ENCODE measurements at places on chromosomes 6 and 20.

GRCh38 chr6:81814370-81815076 is 62.0 kb upstream of the TENT5A start:
- DNase-seq = no peak

DNA sequence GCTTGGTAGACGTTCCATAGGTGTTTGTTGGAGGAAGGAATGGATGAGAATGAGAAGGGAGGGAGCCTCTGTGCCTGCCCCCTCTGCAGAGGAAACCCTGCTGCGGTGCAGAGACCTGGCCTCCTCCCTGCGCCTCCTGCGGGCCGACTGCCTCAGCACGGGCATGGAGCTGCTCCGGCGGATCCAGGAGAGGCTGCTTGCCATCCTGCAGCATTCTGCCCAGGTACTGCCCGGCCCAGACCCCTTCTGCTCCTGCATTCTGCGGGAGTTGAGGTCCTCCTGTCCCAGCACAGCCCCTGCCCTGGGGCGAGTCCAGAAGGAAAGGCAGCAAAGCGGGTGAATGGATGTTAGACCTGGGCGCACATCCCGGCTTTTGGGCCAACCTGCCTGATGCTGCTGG is 6.1 kb downstream of the DNPH1 start:
- DNase-seq = no peak

GRCh38 chr6:154239392-154239791 is 117.2 kb downstream of the IPCEF1 start:
- no peak for DNase-seq

GRCh38 chr20:44019638-44020335 is 105.1 kb downstream of the TOX2 start:
- no peak for DNase-seq

GRCh38 chr20:49344140-49344539 is 66.3 kb upstream of the ZNFX1 start:
- DNase-seq = no peak

GRCh38 chr6:47485491-47486135 is 8.0 kb downstream of the CD2AP start:
- DNase-seq = no peak

DNA sequence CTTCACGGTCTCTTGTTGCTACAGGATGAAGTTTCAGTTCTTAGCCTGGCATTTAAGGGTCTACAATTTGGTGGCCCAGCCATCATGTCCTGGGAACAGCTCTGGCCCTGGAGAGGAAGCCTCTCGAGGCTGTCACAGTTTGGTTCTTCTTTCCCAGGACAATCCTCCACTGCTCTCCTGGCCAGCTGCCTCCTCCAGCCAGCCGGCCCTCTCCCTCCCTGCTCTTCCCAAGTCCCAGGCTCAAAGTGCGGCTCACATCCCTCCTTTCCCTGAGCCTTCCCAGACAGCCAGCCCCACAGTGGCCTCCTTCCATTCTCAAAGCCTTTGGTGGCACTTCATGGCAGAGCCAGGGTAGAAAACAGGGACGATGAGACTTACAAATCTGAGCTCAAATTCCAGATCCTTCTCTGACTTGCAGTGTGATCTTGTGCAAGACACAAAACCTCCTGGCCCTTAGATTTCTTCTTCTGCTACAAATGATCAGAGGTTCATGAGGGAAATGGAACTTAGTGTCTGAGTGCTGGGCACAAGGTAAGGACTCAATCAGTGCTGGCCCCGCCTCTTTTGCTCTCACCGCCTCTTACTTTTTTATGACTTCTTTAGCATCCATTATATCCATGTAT is 223.8 kb upstream of the ECI2 start:
- DNase-seq = no peak

GRCh38 chr6:88519301-88520016 is 353.3 kb upstream of the CNR1 start:
- no peak for DNase-seq

DNA sequence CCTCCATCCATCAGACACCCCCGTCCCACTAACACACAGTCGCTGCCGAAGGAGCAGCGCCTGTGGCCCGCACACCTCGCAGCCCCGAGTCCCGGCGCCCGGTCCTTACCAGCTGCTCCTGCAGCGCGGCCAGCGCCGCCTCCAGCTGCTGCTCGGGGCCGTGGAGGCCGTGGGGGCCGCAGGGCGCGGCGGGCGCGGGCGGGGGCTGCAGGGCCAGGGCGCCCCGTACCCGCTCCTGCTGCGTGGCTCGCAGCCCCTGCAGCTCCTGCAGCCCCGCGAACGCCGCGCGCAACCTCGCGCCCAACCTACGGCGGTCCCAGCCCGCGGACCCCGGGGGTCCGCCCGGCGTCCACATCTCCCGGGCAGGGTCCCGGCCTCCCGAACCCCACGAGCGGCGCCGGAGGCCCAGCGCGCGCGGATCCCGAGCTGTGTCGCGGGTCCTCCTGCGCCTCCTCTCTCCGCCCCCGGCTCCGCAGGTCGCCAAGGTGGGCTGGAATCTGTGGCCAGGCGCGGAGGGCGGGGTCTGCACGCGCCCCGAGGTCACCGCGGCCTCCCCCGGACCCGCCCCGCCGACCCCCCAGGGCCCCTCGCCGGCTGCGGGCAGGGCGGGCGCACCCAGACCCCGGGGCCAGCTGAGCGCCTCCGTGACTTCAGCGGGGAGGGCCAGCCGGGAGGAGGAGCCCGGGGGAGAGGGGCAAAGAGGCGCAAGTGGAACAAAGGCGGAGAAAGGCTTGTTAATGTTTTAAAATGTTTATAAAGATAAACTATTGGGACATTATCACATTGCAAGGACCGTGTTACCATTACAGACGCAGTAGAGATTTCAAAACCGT is at the start of gene DACT2:
Gene DACT2 (minus strand): TSS at position 499 of the 833 bp plus-strand sequence. CDS start 144 bp downstream, at position 355.
- DNase-seq = no peak

- DNase-seq = no peak
Observed at GRCh38 chr6:14818422-14818884, 427.4 kb upstream of the JARID2 start.

- no peak for DNase-seq
Observed at GRCh38 chr20:17912916-17913315, 55.7 kb downstream of the SNX5 start.

- DNase-seq = no peak
Observed at GRCh38 chr20:24909861-24910260, 39.2 kb upstream of the CST7 start.

Measured in stimulated activated CD4-positive, alpha-beta T cell treated with anti-CD3 and anti-CD28 coated beads, Interleukin-1b, Interleukin-23, amount 100 ng/mL, for 1 hour (primary cell).